ENCODE measurements at places on chromosomes 3 and 15. TPM values are rescaled to one million over a fixed set of nuclear protein-coding genes. Genes with fewer than 3 reads are reported as not detected.

Gene HESX1
- 0.85 TPM for polyA plus RNA-seq

Gene MUC4
- 0.89 TPM for polyA plus RNA-seq

Gene MME
- 135 TPM for polyA plus RNA-seq

Gene DHX36
- 29.6 TPM for polyA plus RNA-seq

Gene SPESP1
- polyA plus RNA-seq: not detected

Gene ITGA11
- 19.2 TPM for polyA plus RNA-seq

Gene APOD
- 32.9 TPM for polyA plus RNA-seq

Gene GASK1A
- polyA plus RNA-seq: 2.6 TPM

Gene SYNM
- 9.7 TPM for polyA plus RNA-seq

Gene KLHL6
- 0.04 TPM for polyA plus RNA-seq

Gene ST3GAL6
- polyA plus RNA-seq: 9.6 TPM

Gene NDN
- polyA plus RNA-seq: 211 TPM

All from hepatocyte (in vitro differentiated cells).